SK-N-SH (cell line): ENCODE measurements at places on chromosomes 11 and 22.

- no peak for DNase-seq
Measured at GRCh38 chr11:14617241-14618027, 26.2 kb upstream of the PDE3B start.

GRCh38 chr11:126421271-126421671, 65.8 kb downstream of the ST3GAL4 start:
- no peak for DNase-seq

GRCh38 chr11:78354408-78355308, 63.0 kb downstream of the GAB2 start:
- DNase-seq: peak; percentile 34

DNA sequence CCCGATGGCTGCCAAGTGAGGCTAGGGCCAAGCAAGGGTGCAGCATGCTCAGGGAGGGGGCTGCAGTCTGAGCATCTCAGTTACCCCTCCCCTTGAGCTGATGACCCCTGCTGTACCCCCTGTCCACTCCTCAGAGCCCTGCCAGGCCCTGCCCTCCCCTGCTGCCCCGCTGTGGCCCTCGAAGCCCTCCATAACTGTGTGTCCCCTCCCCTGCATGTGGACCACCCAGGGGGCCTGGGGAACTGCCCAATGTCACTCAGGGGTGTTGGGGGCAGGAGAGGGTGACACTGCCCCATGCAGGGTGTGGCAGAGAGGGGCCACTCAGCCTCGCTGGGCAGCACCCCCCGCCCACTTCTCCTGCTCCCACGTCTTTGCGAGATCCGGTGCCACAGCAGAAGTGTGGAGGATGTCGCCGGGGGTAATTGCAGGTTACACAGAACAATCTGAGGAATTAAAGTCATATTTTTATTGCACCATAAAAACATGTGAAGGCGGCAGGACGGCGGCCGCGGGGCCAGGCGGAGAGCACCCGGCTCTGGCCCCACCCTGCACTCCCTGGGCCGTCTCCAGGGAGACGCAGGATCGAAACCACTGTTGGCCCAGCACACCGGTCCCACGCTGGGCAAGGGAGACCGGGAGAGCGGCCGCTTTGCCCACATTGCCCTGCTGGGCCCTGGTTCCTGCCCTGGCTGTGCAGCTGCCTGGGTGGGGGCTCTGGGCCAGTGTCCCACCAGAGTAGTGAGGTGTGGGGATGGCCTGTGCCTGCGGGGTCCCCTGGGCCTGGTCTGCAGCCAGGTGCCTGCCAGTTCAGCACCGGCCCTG, 18.7 kb upstream of the GNB1L start:
- DNase-seq: peak; percentile 25

- DNase-seq: no peak
Measured at GRCh38 chr11:115488945-115489344, 15.3 kb downstream of the CADM1 start.

DNA sequence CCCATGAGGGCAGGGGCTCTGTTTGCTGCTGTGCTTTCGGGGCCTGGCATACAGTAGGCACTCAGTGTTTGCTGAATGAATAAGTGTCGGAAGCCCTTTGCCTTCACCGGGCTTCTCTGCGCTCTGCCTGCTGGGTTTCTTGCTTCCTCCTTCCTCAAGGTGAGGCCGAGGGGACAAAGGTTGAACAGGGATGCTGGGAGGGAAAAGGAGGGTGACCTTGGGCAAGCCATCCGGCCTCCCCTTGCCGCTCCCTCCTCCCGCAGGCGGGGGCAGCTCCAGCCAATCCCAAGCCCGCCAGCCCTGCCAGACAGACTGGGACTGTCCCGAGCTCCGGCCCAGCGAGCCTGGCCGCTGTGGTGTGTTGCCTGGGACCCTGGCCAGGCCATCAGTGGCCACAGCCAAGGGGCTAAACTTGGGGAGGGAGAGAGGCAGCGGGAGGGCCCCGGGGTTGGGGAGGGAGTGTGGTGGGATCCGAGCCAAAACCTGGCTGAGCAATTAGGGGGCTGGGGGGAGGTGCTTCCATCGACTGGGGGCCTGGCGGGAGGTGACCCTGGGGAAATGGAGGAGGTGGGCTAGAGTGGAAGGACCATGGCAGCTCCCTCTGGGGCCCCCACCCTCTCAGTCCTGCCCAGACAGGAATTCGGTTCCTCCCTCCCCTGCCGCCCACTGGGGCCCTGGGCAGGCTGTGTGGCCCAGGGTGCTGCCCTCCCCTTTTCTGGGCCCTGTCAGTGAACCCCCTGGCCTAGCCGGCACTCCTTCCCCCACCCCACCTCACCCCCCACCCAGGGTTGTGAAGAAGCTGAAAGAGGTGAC, 3.4 kb upstream of the RCOR2 start:
- DNase-seq: peak; percentile 62

GRCh38 chr11:31628111-31628510, 118.5 kb downstream of the ELP4 start:
- DNase-seq: no peak

DNA sequence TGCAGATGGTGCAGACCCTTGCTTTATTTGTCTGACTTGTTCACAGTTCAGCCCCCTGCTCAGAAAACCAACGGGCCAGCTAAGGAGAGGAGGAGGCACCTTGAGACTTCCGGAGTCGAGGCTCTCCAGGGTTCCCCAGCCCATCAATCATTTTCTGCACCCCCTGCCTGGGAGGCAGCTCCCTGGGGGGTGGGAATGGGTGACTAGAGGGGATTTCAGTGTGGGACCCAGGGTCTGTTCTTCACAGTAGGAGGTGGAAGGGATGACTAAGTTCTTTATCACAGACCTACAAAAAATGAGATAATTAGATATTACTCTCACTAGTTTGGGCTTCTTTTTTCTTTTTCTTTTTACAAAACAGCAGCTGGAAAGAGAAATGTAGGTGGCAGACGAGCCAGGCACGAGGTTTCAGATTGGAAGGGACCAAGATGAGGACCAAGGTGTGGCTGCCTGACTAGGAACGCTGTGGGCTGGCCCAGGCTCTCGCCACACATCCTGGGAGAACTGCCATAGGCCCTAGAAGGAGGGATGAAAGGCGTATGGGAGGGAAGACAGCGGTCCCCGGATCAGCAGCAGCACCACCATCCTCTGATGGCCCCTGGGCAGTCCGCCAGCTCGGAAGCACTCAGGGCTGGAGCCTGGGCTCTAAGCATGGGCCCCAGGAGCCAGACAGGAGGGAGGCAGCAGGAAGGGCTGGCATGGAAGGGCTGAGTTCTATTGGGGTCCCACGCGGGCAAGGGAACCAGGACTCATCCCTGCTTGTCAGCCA, 14.2 kb downstream of the TXN2 start:
- no peak for DNase-seq

GRCh38 chr22:38176170-38176741, 5.4 kb downstream of the PLA2G6 start:
- no peak for DNase-seq

DNA sequence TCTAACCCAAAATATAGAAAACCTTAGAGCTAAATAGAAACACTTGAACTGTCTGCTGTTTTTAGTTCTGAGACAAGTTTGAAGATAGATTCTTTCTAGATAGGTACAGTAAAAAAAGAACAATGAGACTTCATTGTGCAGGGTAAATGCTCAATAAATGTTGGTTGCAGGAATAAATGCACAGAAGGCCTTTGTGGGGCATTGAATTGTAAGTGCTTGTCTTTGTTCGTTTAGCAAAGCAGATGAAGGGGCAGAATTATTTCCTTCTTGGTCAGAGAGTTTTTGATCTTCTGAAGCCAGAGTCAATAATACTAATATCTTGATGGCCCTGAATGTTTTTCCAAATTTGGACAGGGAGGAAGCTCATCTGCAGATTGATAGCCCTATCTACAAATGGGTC, 340.4 kb downstream of the OPCML start:
- DNase-seq: no peak

GRCh38 chr11:45801723-45802315, 3.1 kb upstream of the SLC35C1 start:
- DNase-seq: no peak

- DNase-seq: no peak
Measured at GRCh38 chr11:125797641-125798040, 9.7 kb downstream of the PATE3 start.

DNA sequence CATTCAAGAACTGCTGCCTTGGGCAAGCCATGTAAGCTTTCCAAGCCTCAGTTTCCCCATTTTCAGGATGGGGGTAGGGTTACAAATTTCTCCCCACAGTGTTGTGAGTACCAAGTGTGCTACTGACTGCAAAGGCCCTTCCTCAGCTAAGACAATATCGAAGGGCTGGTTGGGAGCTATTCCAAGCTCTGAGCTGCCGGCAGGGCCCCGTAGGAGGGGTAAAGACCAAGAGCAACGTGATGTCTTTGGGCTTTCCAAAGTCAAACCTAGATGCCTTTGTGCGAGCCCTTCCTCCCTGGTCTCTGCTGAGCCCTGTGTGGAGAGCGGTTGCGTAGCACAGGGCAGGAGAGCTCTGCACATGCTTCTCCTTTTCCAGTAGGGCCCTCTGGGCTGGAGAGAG, 29.3 kb downstream of the PKNOX2 start:
- no peak for DNase-seq
